Cerebellum (tissue), 4 donors: ENCODE measurements at places on chromosomes 4 and X.

GRCh38 chrX:30824275-30824674 lies 64.8 kb downstream of the TAB3 start:
- DNase-seq: no peak

GRCh38 chrX:117803463-117803862 lies 313.1 kb downstream of the KLHL13 start:
- DNase-seq: no peak

DNA sequence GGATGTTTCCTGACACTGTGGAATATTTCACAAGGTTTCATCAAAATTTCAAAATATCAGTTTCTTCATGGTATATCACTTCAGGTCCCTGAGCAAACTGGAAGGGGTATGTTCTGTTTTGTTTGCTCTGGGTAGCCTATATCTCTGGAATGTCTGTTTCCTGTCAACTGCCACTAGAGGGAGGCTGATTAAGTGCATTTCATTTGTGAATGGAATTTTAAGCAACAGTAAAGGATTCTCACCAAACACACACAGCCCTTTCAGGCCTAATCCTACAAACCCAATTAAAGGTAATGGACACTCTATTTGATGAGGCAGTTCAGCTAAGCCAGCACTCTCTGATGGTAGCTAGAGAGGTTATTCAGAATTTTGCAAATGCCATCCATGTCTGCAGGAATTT lies 307.1 kb downstream of the TEX13A start:
- DNase-seq: no peak

- no peak for DNase-seq
These were observed 57.3 kb downstream of the DMP1 start for GRCh38 chr4:87707279-87707918.
